Activated T-helper 1 cell treated with anti-CD3 and anti-CD28 coated beads, Interleukin-12 subunit alpha, Interleukin-12 subunit beta, Interleukin-2, Interleukin-4 antibody, amounts not matched to agents 30 ng/mL and 10 ng/mL and 1 ng/mL, durations not matched to agents 14 hours and 24 hours and 36 hours (primary cell): ENCODE measurements at places on chromosomes 6 and 20. TPM values are rescaled to one million over a fixed set of nuclear protein-coding genes. Genes with fewer than 3 reads are reported as not detected.

GRCh38 chr6:24990236-24990845 is 54.6 kb upstream of the RIPOR2 start:
- DNase-seq, result no peak
- no peaks in the 10 kb centered on the region for H3K27me3 ChIP-seq
- no peak overlapping the region for H3K27ac ChIP-seq
- peaks cover 28% of the 10 kb centered on the region for H3K36me3 ChIP-seq

- no peaks in the 10 kb centered on the region for H3K27me3 ChIP-seq
- no peak for DNase-seq
- H3K4me3 ChIP-seq, result no peak overlapping the region
- H3K36me3 ChIP-seq, result no peaks in the 10 kb centered on the region
- H3K27ac ChIP-seq, result no peak overlapping the region
These were observed 246.6 kb downstream of the TBXT start for GRCh38 chr6:165920896-165921671.

DNA sequence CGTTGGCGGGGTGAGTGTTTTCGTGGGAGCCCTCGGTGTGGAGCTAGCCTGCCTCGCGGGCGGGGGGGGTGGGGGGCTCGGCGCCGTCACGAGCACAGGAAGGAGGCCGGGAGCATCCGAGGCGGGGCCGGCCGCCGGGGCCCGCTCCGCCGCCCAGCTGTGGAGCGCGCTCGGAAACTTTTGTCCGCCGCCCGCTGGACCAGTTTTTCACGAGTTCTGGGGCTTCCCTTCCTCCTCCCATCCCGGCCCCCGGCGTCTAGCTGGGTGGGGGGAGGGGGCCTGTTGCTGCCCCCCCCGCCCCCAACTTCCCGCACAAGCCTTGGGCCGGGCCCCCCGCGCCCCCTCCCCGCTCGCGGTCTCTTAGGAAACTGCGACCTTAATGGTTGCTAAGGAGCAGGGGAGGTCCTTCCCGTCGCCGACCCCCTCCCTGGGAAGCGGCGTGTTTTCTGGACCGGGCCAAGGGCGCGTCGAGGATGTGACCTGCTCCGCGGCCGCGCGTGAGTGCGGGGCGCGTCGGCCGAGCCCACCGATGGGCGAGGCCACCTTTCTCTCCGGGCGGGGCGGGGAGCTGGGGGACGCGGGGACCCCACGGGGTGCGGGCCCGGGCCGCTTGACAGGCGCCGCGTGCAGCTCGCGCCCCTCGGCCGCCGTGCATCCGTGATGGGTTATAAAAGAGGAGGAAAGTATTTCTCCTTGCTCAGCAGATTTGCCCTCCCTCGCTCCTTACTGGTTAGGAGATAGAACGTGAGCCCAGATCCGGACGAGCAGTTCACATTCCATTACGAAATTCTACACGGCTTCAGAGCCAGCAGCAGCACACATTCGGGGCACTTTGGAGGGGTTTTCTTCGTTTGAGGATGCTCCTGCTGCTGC is 1.4 kb downstream of the RREB1 start:
- H3K36me3 ChIP-seq, result peaks cover 12% of the 10 kb centered on the region
- no peak for DNase-seq
- H3K27ac ChIP-seq, result peak overlapping the region; percentile 73
- peak overlapping the region; percentile 93 for H3K4me3 ChIP-seq
- H3K4me1 ChIP-seq, result peaks cover 46% of the 10 kb centered on the region

DNA sequence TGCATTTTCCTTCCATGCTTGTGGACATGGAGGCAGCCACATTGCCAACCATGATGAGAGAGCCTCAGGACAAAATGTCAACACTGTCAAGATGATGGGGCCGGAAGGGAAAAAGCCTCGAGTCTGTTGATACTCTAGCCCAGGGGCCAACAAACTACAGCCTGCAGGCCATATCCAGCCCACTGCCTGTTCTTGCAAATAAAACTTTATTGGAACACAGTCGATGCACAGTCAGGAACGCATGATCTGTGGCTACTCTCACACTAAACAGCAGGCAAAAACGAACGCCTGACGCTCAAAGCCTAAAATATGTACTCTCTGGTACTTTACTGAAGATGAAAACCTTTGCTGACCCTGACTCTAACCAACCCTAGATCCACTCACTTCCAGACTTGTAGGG is 72.3 kb downstream of the BMP7 start:
- no peaks in the 10 kb centered on the region for H3K36me3 ChIP-seq
- H3K4me1 ChIP-seq, result no peaks in the 10 kb centered on the region
- H3K4me3 ChIP-seq, result no peak overlapping the region
- no peak for DNase-seq

GRCh38 chr20:41342474-41343464 is 2.1 kb downstream of the LPIN3 start:
- H3K4me1 ChIP-seq, result peaks cover 13% of the 10 kb centered on the region
- no peak for DNase-seq
- no peak overlapping the region for H3K27ac ChIP-seq
- peaks cover 12% of the 10 kb centered on the region for H3K27me3 ChIP-seq
- H3K4me3 ChIP-seq, result no peak overlapping the region

The PROKR2 gene
- not detected in 2 replicates for total RNA-seq

- no peaks in the 10 kb centered on the region for H3K27me3 ChIP-seq
- no peak overlapping the region for H3K27ac ChIP-seq
- no peaks in the 10 kb centered on the region for H3K36me3 ChIP-seq
- no peaks in the 10 kb centered on the region for H3K4me1 ChIP-seq
- no peak for DNase-seq
- H3K4me3 ChIP-seq, result no peak overlapping the region
These were observed 491.4 kb downstream of the CBLN4 start for GRCh38 chr20:55513954-55514353.

DNA sequence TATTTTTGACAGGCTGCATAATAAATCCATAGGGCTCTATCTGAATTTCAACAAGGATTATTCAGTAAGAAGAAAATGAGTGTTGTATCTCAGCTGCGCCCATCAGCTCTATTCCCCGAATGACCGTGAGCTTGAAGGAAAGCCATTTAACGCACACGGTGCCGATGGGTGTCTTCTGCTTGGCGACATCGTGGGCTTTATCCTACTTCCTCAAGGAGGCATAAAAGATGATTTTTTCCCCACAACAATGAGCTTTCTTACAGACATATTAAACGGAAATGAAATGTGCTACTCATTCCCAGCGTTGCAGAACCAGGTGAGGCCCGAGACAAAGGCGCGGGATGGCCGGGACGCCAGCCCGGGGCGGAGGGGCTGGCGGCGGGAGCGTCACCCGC is 710 bp downstream of the DYNLT1 start:
- peaks cover 34% of the 10 kb centered on the region for H3K36me3 ChIP-seq
- H3K4me1 ChIP-seq, result peaks cover 81% of the 10 kb centered on the region
- peak overlapping the region; percentile 97 for H3K27ac ChIP-seq
- DNase-seq, result no peak

DNA sequence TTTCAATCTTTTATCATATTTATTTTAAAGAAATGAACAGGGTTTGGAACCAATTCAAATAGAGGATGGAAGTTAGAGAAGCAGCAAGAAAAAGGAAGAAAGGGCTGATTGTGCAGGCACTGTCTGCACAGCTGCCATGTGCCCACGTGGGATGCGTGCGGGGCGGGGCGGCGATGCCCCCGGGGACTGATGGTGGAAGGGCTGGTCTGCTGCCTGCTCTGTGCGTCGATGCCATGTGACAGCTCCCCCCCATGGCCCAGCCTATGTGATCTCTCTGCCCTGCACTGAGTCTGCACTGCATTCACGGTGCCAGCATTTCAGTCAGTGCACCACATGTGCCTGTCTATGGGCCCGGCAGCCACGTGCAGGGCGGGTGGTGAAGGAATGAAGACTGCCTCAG is 96.4 kb downstream of the IRF4 start:
- peaks cover 80% of the 10 kb centered on the region for H3K4me1 ChIP-seq
- H3K36me3 ChIP-seq, result peaks cover 44% of the 10 kb centered on the region
- no peaks in the 10 kb centered on the region for H3K27me3 ChIP-seq
- no peak overlapping the region for H3K27ac ChIP-seq
- no peak for DNase-seq

GRCh38 chr6:14513496-14514393 is 396.2 kb downstream of the CD83 start:
- H3K27ac ChIP-seq, result no peak overlapping the region
- H3K27me3 ChIP-seq, result peaks cover 14% of the 10 kb centered on the region
- no peak overlapping the region for H3K4me3 ChIP-seq
- no peaks in the 10 kb centered on the region for H3K36me3 ChIP-seq
- H3K4me1 ChIP-seq, result no peaks in the 10 kb centered on the region
- no peak for DNase-seq

GRCh38 chr20:10856237-10857015 is 182.6 kb upstream of the JAG1 start:
- H3K27ac ChIP-seq, result no peak overlapping the region
- no peaks in the 10 kb centered on the region for H3K36me3 ChIP-seq
- no peaks in the 10 kb centered on the region for H3K27me3 ChIP-seq
- no peak for DNase-seq
- no peaks in the 10 kb centered on the region for H3K4me1 ChIP-seq
- H3K4me3 ChIP-seq, result no peak overlapping the region

GRCh38 chr6:118284736-118285360 is 263.2 kb upstream of the PLN start:
- DNase-seq, result no peak
- H3K27ac ChIP-seq, result no peak overlapping the region
- H3K36me3 ChIP-seq, result no peaks in the 10 kb centered on the region
- H3K27me3 ChIP-seq, result peaks cover 18% of the 10 kb centered on the region
- H3K4me3 ChIP-seq, result no peak overlapping the region

DNA sequence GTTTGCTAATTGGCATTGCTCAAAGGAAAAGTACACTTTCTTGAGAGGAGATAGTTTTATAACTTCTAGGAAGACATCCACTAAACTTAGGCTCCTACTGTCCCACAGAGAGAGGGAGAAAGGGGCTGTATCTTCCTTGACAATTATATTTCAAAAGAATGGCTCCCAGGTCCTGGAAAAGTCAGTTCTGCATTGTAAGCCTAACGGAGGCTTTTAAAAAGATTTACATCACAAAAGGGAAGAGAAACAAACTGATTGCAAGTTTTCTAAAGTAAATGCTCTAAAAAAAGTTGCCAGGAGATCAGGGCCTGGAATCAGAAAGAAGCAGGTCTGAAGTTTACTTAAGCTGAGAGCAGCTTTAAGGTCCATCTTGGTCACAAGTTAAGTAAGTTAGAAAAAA is 839.5 kb downstream of the FRK start:
- no peak overlapping the region for H3K27ac ChIP-seq
- H3K4me3 ChIP-seq, result no peak overlapping the region
- DNase-seq, result no peak
- no peaks in the 10 kb centered on the region for H3K27me3 ChIP-seq
- H3K36me3 ChIP-seq, result no peaks in the 10 kb centered on the region

DNA sequence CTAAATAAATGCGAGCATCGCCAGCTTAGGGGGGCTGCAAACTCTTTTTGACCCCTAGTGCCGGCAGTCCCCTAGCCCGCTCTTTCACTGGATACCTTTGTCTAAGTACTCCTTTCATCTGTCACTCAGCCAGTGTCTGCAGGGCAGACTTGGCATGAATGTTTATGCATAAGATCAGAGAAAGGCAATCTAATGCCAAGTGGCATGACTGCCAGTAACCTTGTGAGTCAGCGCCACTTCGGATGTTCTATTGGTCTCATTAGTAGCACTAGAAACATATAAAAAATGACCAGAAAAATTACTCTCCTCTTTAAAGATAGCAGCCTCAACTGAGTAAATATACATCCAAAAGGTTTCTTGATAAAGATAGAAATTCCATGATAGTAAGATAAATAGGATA is 192.2 kb downstream of the TBC1D32 start:
- no peak overlapping the region for H3K27ac ChIP-seq
- no peaks in the 10 kb centered on the region for H3K4me1 ChIP-seq
- H3K27me3 ChIP-seq, result no peaks in the 10 kb centered on the region
- no peak for DNase-seq
- H3K36me3 ChIP-seq, result no peaks in the 10 kb centered on the region
- H3K4me3 ChIP-seq, result no peak overlapping the region

GRCh38 chr20:45407067-45407745 is 883 bp upstream of the DBNDD2 start:
- peak overlapping the region; percentile 77 for H3K27ac ChIP-seq
- no peak for DNase-seq
- H3K4me1 ChIP-seq, result peaks cover 21% of the 10 kb centered on the region
- H3K4me3 ChIP-seq, result peak overlapping the region; percentile 80
- peaks cover 5% of the 10 kb centered on the region for H3K36me3 ChIP-seq
- peaks cover 13% of the 10 kb centered on the region for H3K27me3 ChIP-seq

GRCh38 chr6:88666901-88667300 is 296.5 kb downstream of the RNGTT start:
- H3K4me3 ChIP-seq, result no peak overlapping the region
- H3K27me3 ChIP-seq, result no peaks in the 10 kb centered on the region
- peaks cover 20% of the 10 kb centered on the region for H3K36me3 ChIP-seq
- H3K27ac ChIP-seq, result no peak overlapping the region

GRCh38 chr6:36340618-36341454 is 4.1 kb upstream of the BNIP5 start:
- H3K4me3 ChIP-seq, result peak overlapping the region; percentile 51
- peak; percentile 59 for DNase-seq
- peaks cover 17% of the 10 kb centered on the region for H3K4me1 ChIP-seq
- H3K27ac ChIP-seq, result no peak overlapping the region
